Gastroesophageal sphincter (tissue), 4 donors: ENCODE measurements at places on chromosomes 6 and 20. TPM values are rescaled to one million over a fixed set of nuclear protein-coding genes. Genes with fewer than 3 reads are reported as not detected.

Gene KIF6
- total RNA-seq, result 1.2 TPM

Gene HSD17B8
- total RNA-seq, result 2.2 TPM

Gene FAM209B
- total RNA-seq, result 4.3 TPM

Gene MYH7B
- 0.78 TPM for total RNA-seq

Gene WFDC10B
- not detected for total RNA-seq

Gene IL17F
- total RNA-seq, result not detected

Gene FAXC
- total RNA-seq, result 21.9 TPM

Gene SFTA2
- total RNA-seq, result not detected

Gene CEBPB
- 103 TPM for total RNA-seq

Gene OR12D3
- total RNA-seq, result not detected

Gene COL12A1
- total RNA-seq, result 328 TPM
